Activated CD4-positive, alpha-beta T cell treated with anti-CD3 and anti-CD28 coated beads, Interleukin-2, amount 10 ng/mL, durations not matched to agents 7 days and 5 days (primary cell): ENCODE measurements at places on chromosomes 5 and 9.

DNA sequence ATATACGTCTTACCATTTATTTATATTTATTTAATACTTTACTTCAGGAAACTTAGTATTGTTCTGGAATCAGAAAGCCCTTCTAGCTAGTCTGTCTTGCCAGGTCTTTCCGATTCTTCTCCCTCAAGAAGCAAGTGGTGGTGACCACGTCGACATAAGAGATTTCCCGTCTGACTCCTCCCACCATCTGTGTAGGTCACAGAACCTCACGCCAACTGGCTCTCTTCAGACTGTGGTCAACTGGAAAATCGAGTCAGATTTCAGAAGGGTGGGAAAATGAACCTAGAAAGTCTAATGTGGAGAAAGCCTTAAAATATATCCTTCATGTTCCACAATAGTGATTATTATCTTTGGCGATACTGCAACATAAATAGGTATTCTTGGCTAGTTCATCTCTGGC, 17.3 kb downstream of the THBS4 start:
- H3K4me1 ChIP-seq, result no peaks in the 10 kb centered on the region
- H3K36me3 ChIP-seq, result no peaks in the 10 kb centered on the region
- no peak overlapping the region for H3K27ac ChIP-seq
- H3K4me3 ChIP-seq, result no peak overlapping the region
- peaks cover 8% of the 10 kb centered on the region for H3K27me3 ChIP-seq

DNA sequence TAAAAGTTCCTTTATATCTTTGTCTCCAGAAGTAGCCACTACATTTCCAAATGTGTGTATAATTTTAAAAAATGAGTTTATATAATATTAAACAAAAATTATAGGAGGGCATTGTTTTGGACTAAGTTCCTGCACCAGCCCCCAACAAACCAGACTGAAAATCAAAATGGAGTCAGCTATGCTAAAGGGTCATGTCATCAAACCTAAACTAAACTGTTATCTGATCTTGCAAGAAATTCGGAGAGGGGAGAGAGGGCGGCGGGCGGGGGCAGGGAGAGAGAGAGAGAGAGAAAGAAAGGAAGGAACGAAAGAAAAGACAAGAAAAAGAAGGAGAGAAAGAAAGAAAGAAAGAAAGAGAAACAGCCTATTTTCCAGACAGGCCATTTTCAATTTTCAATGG, 63.5 kb downstream of the DOCK2 start:
- H3K36me3 ChIP-seq, result peaks cover 82% of the 10 kb centered on the region
- no peak overlapping the region for H3K27ac ChIP-seq
- no peak overlapping the region for H3K4me3 ChIP-seq
- H3K4me1 ChIP-seq, result peaks cover 8% of the 10 kb centered on the region
- no peaks in the 10 kb centered on the region for H3K27me3 ChIP-seq
- no peak for DNase-seq

- no peak overlapping the region for H3K27ac ChIP-seq
- H3K4me1 ChIP-seq, result no peaks in the 10 kb centered on the region
Measured at GRCh38 chr9:14031060-14031414, 282.9 kb downstream of the NFIB start.

DNA sequence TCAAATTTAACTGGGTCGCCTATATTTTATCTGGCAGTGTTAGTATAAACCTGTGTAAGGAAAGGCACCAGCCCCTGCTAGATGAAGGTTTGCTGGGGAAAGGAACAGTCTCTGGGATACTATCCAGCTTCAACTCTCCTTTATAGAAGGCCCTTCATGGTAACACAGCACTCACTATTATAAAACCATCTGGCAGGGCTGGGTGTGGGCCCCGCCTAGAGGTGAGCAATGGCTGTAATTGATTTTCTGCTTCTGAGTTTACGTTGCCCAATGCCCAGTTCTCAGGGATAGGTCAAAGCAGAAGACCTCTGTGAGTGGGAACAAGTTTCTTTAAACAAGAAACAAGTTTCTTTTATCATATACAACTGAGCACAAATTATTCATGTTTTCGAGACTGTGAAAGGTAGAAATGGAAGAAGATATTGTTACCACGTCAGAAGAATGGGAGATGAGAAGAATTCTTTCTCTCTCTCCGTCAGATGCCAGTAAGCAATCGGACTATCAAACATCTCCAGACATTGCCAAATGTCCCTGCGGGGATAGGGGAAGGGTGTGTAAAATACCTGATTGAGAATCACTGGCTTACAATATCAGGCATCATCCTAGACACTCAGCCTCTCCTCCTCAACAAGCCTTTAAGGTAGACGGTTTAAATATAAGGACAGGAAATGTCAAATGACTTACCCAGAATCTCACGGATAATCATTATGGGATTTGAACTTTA, 205.9 kb downstream of the PDZD2 start:
- no peak overlapping the region for H3K27ac ChIP-seq
- no peak overlapping the region for H3K4me3 ChIP-seq
- no peaks in the 10 kb centered on the region for H3K36me3 ChIP-seq
- no peaks in the 10 kb centered on the region for H3K4me1 ChIP-seq
- DNase-seq, result no peak

DNA sequence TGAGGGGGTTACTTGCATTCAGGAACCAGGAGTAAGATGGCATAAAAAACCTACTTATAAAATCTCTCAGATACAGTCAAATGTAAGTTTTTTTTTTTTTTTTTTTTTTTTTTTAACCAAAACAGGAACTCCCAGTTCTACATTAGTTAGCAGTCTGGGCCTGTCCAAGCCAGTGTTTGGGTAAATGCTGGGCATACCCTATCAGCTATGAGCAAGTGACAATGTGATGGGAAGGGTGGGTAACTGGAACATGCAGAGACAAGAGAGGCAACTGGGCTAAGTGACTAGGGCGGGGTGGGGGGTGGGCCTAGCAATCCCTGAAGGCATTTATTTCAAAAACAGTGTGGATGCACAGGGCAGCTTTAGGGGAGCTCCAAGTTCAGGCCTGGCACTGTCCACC, 2.3 kb downstream of the NMRK1 start:
- peak overlapping the region; percentile 96 for H3K27ac ChIP-seq
- H3K27me3 ChIP-seq, result no peaks in the 10 kb centered on the region
- H3K36me3 ChIP-seq, result peaks cover 43% of the 10 kb centered on the region
- H3K4me3 ChIP-seq, result peak overlapping the region; percentile 90
- DNase-seq, result no peak
- peaks cover 49% of the 10 kb centered on the region for H3K4me1 ChIP-seq
